ENCODE measurements at places on chromosomes 3 and 15.

- no peak for DNase-seq
These were observed 82.4 kb upstream of the HERC1 start for GRCh38 chr15:63915873-63916771.

- DNase-seq: no peak
These were observed 6.8 kb downstream of the ONECUT1 start for GRCh38 chr15:52783191-52783829.

- no peak for DNase-seq
These were observed 29.4 kb upstream of the ATP8B4 start for GRCh38 chr15:50148362-50148963.

DNA sequence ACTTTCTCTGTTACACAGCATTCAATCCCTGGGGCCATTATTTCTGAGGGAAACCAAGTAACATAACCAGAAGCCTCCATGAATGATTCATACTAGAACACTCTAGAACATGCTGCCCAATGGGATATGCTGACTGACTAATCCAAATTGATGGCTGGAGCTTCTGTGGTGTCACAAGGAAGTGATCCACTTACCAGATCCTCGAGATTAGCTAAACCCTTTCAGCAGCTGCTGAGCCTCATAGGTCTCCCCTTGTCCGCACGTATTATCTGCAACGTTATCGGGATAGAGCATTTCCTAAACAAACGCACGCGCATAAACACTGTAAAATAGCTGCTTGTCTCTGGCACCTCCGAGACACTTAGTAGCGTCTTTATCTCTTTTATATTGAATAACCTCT lies 61.2 kb upstream of the PROK2 start:
- no peak for DNase-seq

GRCh38 chr3:119481079-119481478 lies 12.3 kb downstream of the POGLUT1 start:
- no peak for DNase-seq
